Anterior cingulate cortex (tissue), 58 donors: ENCODE measurements at places on chromosomes 6 and 20.

GRCh38 chr6:89084954-89085353 lies 4.4 kb downstream of the PNRC1 start:
- no peak for DNase-seq

GRCh38 chr6:165227644-165228329 lies 81.6 kb downstream of the C6orf118 start:
- DNase-seq, result no peak

GRCh38 chr20:18276821-18277220 lies 11.5 kb upstream of the ZNF133 start:
- DNase-seq, result peak; percentile 59

GRCh38 chr20:23586735-23587525 lies 18.6 kb upstream of the CST9L start:
- DNase-seq, result no peak

DNA sequence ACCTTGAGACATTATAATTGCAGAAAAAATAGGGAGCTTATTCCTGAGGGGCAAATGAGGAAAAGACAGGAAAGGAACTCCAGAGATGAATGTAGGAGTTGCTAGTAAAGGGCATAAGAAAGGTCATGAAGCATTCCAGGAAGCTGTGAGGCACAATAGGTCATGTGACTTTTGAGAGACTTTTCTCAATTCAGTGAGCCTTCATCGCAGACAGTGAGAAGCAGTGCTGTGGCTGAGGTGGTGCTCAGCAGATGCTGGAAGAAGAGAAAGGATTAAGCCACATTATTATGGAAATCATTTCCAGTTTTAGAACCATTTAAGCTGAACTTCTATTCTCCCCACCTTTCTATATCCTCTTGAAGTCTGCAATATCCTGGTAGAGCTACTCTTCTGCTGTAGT lies 4.1 kb downstream of the SPTLC3 start:
- DNase-seq, result no peak

DNA sequence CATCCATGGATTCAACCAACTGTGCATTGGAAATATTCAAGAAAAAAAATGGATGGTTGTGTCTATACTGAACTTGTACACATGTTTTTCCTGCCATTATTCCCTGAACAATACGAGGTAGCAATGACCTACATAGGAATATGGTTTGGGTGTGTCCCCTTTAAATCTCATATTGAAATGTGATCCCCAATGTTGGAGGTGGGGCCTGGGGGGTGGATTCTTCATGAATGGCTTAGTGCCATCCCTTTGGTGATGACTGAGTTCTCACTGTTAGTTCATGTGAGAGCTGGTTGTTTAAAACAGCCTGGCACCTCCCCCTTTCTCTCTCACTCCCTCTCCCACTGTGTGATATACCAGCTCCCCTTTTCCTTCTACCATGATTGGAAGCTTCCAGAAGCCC lies 139.8 kb upstream of the BACH2 start:
- DNase-seq, result no peak

- no peak for DNase-seq
Measured at GRCh38 chr6:43296780-43297497, 1.1 kb upstream of the SLC22A7 start.

DNA sequence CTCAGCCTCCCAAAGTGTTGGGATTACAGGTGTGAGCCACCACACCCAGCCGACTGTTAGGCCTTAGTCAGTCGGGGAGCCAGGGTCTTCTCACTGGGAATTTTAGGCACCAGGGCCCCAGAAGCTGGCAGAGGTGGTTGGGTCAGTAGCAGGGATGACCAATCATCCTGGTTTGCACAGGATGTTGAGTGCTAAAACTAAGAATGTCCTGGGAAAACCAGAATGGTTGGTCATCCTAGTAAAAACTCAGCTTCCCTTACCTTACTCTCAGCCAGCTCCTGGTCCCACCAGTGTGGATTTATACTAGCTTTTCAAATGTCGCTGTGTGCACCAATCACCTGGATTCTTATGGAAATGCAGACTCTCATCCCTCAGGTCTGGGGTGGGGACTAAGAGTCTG lies 31.8 kb downstream of the KCNG1 start:
- no peak for DNase-seq

DNA sequence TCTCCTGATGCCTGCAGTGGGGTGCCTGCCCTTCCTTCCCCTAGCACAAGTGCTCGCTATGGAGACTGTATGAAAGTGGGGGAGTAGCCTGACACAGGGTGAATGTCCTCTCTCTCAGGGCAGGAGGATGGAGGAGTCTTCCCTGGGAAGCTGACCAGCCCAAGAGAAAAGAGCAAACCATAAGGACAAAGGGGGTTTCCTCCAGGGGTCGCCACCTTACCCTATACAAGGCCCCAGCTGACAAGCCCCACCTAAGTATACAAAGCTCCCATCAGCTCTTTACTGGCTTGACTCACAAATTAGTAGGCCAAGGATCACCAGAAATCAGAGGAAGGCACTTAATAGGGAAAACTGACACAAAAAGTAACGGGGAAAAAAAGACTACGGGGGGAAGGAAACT lies 54.1 kb downstream of the PLAGL1 start:
- no peak for DNase-seq

- DNase-seq, result no peak
Measured at GRCh38 chr6:122323361-122323760, 76.1 kb upstream of the HSF2 start.

DNA sequence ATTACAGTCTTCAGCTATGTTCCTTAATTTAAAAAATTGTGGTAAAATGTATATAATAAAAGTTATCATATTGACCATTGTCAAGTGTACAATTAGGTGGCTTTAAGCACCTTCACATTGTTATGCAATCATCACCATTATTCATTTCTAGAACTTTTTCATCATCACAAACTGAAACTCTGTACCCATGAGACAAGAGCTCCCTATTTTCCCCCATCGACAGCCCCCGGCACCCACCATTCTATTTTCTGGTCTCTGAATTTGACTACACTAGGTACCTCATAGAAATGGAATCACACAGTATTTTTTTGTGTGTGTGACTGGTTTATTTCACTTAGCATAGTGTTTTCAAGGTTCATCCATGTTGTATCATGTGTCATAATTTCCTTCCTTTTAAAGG lies 39.7 kb upstream of the FYN start:
- no peak for DNase-seq

DNA sequence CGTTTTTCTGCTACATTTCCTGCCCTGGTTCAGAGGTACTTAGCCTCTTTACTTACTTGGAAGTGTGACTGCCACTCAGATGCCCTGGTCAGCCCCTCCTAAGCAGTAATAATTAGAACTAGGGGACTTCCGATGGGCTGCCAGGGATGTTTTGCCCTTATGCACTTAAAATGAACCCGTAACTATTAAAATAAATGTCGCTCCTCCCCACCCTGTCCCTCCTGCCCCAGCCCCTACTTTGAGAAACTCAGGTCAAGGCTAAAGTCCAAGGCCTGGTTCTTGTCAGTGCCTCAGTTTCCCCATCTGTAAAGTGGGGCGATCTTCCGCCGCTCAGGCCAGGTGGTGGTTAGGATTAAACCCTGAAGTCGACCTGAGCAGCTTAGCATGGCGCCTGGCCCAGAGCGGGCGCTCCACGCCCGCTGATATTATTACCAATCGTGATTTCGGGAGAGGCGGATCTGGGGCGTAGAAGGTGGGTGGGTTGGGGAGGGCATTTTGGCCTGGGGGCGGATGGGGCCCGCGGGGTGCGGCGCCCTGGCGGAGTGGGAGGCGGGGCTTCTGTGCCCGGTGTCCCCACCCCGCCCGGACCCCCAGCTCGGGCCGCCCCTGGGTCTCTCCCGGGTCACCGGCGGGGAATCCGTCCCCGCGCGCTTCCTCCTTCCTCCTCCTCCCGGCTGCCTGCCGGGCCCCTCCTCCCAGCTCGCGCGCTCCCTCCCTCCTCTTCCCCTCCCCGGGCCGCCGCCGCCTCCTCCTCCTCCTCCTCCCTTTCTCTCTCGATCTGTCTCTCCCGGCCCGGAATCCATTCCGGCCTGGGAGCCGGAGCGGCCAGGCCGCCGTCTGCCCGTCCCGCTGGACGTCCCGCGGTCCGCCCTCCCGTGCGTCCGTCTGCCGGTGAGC lies at the start of gene SRC:
TSS of gene SRC (plus strand) at position 802 of the 897 bp plus-strand sequence. CDS start 38,014 bp downstream, outside the sequence.
- peak; percentile 49 for DNase-seq

- DNase-seq, result no peak
Measured at GRCh38 chr6:45171380-45171779, 156.8 kb upstream of the RUNX2 start.

- DNase-seq, result peak; percentile 72
Measured at GRCh38 chr6:16409531-16410441, 171.4 kb downstream of the GMPR start.

DNA sequence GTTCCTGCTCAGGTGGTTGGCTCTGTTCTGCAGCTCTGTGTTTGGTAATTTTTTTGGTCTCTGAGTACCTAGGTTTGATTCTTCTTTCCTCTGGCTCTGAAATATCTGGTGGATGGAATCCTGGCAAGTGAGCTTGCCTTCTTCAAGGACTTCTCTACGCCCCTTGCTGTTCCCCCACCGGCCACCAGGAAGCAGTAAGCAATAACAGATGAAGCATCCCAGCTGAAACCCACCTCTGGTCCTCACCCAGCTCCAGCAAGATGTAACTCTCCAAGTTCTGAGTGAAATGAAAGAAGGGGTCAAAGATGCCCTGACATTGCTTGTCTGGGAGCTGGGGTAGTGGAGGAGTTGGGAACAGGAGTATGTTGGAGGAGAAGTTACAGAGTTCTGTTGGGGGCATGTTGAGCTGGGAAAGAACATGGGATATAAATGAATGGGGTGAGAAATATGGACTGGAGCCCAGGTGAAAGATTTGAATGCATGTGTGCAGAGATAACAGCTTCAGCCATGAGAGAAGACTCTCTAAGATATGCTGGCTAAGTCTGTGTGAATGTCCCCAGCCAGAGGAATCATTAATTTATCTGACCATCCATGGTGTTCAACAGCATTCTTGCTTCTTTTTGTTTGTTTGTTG lies 51.3 kb upstream of the GLP1R start:
- no peak for DNase-seq

DNA sequence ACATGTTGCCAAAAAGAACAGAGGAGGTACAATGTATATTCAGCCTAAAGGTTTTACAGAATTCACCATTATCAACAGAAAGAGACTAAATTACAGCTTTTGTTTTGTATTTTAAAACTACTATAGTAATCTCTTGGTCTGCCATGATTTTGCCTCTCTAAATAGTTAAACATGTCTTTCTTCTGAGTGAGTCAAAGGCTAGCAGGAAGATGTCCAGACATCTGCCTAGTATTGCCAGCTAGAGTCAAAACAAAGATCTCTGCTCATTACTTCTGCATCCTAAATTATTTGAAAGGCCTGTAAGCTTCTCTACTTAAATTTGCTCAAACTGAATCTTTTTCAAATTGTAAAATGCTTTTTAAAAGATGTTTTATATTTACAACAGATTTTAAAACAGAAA lies 8.8 kb downstream of the ASF1A start:
- DNase-seq, result no peak

DNA sequence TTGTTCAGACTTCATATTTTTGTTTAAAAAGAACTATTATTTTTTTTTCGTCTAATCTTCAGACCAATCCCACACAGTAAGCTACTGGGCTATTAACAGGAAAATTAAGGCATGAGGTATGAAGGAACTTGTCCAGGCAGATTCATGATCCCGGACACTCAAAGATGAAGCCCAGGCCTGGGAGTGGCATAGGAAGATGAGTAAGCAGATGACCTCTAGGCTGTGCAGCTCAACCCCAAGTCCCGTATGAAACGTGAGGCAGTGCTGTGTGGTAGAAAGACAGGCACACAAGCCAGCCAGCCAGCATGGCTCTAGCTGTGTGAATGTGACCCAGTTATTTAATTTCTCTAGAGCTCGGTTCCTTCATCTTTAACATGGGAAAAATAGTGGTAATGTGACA lies 231.9 kb downstream of the CLIC5 start:
- DNase-seq, result no peak

DNA sequence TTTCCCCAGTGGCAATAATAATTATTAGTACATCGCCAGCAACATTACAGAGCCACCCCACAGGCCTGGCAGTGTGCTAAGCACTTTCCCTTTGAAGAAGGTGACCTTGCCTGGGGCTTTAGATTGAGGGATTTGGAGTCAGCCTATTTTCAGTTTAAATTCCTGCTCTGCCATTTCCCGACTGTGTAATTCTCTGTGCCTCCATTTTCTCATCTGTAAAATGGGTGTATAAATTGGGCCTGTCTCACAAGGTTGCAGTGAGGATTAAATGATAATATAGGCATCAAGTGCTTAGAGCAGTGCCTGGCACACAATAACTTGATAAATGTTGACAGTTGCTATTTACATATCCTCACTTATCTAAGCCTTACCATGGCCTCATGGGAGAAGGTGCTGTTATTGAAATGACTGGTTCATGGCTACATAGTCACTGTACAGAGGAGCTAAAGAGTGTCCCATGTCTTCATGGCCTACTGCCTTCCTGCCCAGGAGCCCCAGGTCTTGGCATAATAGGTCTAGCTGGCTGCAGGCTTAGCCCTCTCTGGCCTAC lies 5.1 kb upstream of the SCRT2 start:
- DNase-seq, result no peak

DNA sequence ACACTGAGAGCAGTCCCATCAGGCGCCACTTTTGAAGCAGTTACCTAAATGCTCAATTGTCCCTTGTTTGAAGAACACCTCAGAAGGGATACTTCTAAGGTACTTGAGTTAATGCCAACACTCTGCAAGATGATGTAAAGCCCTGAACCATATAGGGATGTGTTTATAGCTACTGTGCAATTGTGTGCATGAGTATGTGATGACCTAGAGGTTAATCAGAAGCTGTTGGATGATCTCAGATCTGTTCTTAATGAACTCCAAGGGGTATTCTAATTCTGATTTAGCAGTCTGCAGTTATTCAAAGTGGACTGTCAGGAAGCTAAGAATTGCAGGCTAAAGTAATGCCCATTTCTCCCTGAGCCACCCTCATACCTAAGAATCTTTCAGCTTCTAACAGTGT lies 158.3 kb downstream of the TMEM242 start:
- DNase-seq, result no peak

GRCh38 chr6:157859775-157860504 lies 36.9 kb downstream of the SNX9 start:
- DNase-seq, result no peak

DNA sequence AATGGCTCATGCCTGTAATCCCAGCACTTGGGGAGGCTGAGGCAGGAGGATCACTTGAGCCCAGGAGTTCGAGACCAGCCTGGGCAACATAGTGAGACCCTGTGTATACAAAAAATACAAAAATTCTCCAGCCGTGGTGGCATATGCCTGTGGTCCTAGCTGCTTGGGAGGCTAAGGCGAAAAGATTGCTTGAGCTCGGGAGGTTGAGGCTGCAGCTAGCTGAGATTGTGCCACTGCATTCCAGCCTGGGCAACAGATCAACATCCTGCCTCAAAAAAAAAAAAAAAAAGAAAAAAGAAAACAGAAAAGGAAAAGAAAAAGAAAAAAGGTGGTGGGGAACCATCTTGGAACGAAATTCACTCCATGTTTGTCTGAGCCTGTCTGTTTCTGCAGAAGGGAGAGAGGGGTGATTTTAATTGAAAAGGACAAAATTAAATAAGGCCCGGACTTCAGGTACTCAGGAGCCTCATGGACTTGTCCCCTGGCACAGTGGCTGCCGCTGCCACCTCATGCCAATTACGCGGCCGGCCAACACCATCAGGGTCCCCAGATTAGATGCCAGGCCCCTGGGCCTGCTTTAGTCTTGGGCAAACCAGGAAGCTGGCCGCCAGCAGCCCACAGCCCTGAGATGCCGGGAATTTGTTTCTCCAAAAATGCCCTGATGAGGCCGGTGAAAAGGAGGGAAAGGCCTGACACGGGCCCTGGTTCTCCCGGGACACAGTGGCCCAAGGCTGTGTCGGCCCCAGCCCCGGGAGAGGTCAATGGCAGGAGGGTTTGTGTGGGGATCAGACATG lies 37.8 kb upstream of the STX16 start:
- DNase-seq, result no peak

GRCh38 chr20:25352746-25353145 lies 37.9 kb downstream of the ABHD12 start:
- DNase-seq, result no peak

GRCh38 chr20:33697129-33697528 lies 10.9 kb upstream of the E2F1 start:
- peak; percentile 55 for DNase-seq
